Activated CD8-positive, alpha-beta memory T cell treated with anti-CD3 and anti-CD28 coated beads, Interleukin-2, amount 10 ng/mL, durations not matched to agents 7 days and 5 days (primary cell): ENCODE measurements at places on chromosomes 12 and 14. TPM values are rescaled to one million over a fixed set of nuclear protein-coding genes. Genes with fewer than 3 reads are reported as not detected.

The KRT83 gene
- not detected for total RNA-seq

The MAP1LC3B2 gene
- total RNA-seq: 0.54 TPM

The SELPLG gene
- total RNA-seq: 148 TPM

The PGF gene
- total RNA-seq: 0.29 TPM

The IFNG-AS1 gene
- not detected for total RNA-seq

The APOF gene
- total RNA-seq: not detected

The STYK1 gene
- total RNA-seq: 16.1 TPM

DNA sequence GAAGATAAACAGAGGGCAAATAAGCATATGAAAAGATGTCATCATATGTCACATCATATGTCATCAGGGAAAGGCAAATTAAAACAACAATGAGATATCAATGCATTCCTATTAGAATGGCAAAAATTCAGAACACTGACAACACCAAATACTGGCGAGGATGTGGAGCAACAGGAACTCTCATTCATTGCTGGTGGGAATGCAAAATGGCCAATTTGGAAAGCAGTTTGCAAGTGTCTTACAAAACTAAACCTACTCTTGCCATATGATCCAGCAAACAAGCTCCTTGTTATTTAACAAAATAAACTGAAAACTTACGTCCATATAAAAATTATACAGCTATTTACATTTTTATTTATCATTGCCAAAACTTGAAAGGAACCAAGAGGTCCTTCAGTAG lies 32.7 kb downstream of the CPM start:
- no peaks in the 10 kb centered on the region for H3K36me3 ChIP-seq
- no peak overlapping the region for H3K27ac ChIP-seq
- H3K4me1 ChIP-seq: peaks cover 3% of the 10 kb centered on the region
- H3K4me3 ChIP-seq: no peak overlapping the region
- peaks cover 42% of the 10 kb centered on the region for H3K27me3 ChIP-seq
- DNase-seq: no peak

DNA sequence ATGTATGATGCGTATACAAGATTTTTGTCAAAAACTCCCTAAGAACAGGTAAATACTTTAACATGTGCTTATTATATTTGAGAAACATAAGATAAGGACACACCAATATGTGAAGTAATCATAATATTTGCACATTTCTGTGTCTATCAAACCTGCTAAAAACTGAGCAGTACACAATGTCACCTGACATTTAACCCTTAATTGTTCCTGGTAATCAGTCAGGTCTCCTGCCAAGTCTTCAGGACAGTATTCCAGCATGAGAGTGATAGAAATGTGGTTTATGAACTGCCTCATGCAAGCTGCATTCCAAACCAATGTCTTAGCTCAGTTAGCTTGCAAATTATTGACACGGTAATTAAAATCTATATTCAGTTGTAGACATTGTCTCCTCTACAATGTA lies 4.2 kb downstream of the SOX5 start:
- no peaks in the 10 kb centered on the region for H3K4me1 ChIP-seq
- no peaks in the 10 kb centered on the region for H3K36me3 ChIP-seq
- H3K27ac ChIP-seq: no peak overlapping the region
- H3K27me3 ChIP-seq: no peaks in the 10 kb centered on the region
- H3K4me3 ChIP-seq: no peak overlapping the region

- H3K36me3 ChIP-seq: peaks cover 58% of the 10 kb centered on the region
- H3K4me1 ChIP-seq: no peaks in the 10 kb centered on the region
- H3K27ac ChIP-seq: no peak overlapping the region
- no peaks in the 10 kb centered on the region for H3K27me3 ChIP-seq
Measured at GRCh38 chr14:95432144-95433093, 84.0 kb downstream of the SYNE3 start.

GRCh38 chr12:8123124-8123912 lies at the start of gene CLEC4A:
Gene CLEC4A, plus strand, starts transcription at chr12:8123617. Its CDS starts 262 bp downstream, at chr12:8123879.
- no peak within 1 kb of the TSS for H3K4me3 ChIP-seq
- H3K27me3 ChIP-seq: no peaks in the 10 kb centered on the region
- H3K4me1 ChIP-seq: peaks cover 6% of the 10 kb centered on the region
- H3K36me3 ChIP-seq: no peaks in the 10 kb centered on the region
- no peak for DNase-seq

GRCh38 chr14:103078420-103078749 lies 5.6 kb upstream of the LBHD2 start:
- H3K27ac ChIP-seq: no peak overlapping the region
- H3K4me3 ChIP-seq: no peak overlapping the region
- DNase-seq: peak; percentile 83
- no peaks in the 10 kb centered on the region for H3K36me3 ChIP-seq
- H3K27me3 ChIP-seq: peaks cover 5% of the 10 kb centered on the region

DNA sequence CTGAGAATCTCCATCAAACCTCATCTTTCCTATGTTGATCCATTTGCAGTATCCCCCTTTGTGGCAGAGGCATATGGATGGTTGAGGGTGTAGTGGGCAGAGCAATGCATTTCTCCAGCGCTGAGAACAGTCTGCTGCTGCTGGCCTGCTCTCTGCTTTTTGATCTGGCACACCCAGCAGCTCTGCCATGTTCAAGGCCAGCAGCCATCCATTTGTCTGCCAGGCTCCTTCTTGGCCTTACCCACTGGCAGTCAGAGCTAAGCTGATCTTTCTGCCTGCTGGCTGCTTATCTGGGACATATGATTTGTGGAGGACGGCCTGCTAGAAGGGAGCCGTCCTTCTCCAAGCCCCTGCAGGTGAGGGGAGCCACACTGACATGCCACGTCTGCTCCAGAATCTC lies 17.0 kb downstream of the NPC2 start:
- no peak overlapping the region for H3K4me3 ChIP-seq
- peaks cover 1% of the 10 kb centered on the region for H3K36me3 ChIP-seq
- no peak for DNase-seq
- no peaks in the 10 kb centered on the region for H3K4me1 ChIP-seq

DNA sequence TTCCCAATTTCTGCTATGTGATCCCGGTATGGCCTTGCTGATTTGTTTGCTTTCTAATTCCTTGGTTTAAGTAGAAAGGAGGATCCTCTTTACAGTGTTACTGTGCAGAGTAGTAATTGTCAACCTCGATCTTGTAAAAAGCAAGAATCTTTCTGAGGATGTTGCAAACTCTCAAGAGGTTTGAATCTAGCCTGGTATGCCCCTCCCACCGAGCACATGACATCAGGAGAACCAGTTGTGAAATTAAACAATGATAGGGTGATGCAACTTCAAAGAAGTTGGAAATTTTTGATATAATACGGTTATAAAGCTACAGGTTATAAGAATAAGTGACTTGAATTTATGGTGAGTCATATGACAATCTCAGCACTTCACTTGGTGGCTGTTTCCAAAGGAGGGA lies 35.0 kb upstream of the FUT8 start:
- no peaks in the 10 kb centered on the region for H3K27me3 ChIP-seq
- peaks cover 17% of the 10 kb centered on the region for H3K4me1 ChIP-seq
- H3K27ac ChIP-seq: no peak overlapping the region
- DNase-seq: no peak
- no peak overlapping the region for H3K4me3 ChIP-seq
- peaks cover 70% of the 10 kb centered on the region for H3K36me3 ChIP-seq

DNA sequence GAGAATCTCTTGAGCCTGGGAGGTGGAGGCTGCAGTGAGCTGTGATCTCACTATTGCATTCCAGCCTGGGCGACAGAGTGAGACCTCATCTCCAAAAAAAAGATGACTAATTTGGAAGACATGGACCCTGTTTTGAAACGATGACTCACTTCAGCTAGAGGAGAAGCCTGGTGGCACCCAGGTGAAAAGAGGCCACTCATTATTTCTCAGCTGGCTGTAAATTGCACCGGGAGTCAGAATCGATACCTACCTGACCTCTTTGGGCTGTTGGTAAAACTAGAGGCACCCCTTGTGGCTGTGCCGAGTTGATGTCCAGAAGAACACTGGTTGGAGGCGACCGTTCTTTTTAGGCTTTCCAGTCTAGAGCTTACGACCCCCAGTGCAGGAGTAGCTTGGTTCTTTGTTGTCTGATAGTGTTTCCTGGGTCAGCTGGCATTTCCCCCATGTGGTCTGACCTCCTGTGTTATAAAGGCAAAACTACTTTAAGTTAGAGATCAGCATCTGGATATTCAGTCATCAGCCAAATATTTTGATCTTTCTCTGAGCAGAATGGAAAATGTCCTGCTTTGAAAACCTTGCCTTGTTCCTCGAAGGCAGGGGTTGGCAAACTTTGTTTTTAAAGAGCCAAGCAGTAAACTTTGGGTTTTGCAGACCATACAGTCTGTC lies 93.2 kb downstream of the CHST11 start:
- no peak overlapping the region for H3K4me3 ChIP-seq
- no peaks in the 10 kb centered on the region for H3K27me3 ChIP-seq
- H3K4me1 ChIP-seq: peaks cover 51% of the 10 kb centered on the region
- peaks cover 67% of the 10 kb centered on the region for H3K36me3 ChIP-seq
- DNase-seq: no peak

DNA sequence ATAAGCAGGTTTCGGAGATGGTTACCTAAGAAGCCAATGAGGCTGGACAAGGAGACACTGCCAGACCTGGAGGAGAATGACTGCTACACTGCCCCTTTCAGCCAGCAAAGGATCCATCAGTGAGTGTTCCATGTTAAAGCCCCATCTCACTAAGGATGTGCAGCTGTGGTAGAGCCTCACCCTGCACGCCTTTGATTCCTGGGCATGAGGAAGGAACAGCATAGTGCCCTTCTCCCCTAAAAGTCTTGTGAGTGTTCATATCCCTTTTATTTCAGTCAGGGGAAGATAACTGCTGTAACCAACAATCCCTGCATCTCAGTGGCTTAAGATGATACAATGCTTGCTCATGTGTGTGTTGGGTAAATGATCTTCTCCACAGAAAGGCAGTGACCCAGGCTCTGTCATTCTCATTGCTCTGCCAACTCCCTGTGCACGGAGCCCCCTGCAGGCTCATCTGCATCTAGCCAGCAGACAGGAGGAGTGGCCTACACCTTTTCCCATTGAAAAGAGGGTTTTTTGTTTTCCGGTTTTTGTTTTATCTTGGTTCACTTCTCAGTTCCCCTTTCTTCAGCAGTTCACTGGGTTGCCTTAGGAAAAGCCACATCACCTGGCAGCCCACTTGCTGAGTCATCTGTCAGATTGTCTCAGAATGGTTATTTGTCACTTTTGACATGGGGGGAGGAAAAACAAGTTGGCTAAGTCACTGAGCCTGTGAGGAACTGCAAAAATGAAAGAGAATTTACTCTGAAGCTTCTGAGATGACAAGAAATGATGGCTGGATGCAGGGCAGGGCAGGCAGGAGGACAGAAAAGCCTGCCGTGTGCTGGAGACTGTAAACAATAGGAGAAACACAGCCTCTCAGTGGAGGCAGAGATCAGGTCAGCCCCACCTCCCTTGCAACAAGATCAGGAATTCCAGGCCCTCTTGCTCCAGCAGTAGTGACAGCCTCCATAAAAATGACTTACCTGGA lies 193.3 kb downstream of the ANO4 start:
- H3K27ac ChIP-seq: no peak overlapping the region
- H3K4me3 ChIP-seq: no peak overlapping the region
- peaks cover 3% of the 10 kb centered on the region for H3K4me1 ChIP-seq
- H3K36me3 ChIP-seq: no peaks in the 10 kb centered on the region
- no peaks in the 10 kb centered on the region for H3K27me3 ChIP-seq

DNA sequence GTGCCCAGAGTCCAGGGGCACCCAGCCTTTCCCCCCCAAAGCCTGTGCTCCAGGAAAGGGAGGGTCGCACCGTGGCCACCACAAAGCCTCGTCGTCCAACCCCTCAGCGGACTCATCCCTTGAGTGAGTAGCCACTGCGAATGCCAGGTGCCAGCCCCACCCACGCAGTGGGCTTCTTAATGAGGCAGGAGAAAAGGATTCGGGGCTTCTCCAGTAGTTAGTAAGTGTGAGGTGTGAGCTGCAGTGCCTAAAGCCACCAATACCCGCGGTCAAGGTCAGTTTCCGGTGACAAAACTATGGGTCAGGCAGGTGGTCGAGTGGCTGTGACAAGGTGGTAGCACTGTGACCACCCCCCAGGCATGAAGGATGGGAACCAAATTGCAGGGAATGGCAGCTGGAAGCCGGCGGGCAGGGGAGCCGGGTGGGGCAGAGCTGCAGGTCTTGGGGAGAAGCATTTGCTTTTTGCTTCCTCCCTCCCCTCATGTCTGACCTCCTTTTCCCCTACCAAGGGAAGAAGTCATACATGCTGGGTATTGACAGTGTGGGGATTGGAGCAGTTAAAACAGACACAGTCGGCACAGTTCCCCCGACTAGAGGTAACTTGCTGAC lies 8.0 kb downstream of the RAN start:
- no peaks in the 10 kb centered on the region for H3K27me3 ChIP-seq
- DNase-seq: no peak
- H3K27ac ChIP-seq: peak overlapping the region; percentile 68
- peak overlapping the region; percentile 67 for H3K4me3 ChIP-seq

DNA sequence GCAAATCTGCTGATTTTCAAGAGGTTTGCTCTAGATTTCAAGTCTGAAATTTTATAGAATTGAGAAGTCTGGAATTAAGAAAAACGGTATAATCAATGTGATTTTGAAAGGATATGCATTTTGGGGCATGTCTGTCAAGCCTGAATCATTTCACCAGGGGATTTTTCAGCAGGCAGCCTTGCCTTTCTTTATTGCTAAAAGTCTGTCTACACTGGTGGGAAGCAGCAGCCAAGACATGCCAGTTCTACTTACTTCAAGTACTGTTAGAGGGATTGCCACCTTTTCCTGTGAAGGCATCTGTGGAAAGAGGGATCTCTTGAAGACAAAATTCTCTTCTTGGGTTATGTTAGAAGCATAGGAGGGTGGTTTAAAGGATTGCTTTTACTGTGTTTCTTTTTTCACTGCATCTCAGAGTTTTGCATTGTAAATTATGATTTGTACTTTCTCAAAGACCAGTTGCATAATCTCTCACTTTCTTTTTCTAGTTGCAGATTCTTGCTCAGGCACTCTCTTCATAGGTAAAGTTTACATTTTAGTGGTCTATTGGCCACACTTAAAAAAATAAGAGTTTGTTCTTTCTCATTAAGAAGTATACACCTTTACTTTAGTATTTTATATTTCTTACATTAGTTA lies 837.0 kb downstream of the GALC start:
- DNase-seq: no peak
- no peak overlapping the region for H3K4me3 ChIP-seq

DNA sequence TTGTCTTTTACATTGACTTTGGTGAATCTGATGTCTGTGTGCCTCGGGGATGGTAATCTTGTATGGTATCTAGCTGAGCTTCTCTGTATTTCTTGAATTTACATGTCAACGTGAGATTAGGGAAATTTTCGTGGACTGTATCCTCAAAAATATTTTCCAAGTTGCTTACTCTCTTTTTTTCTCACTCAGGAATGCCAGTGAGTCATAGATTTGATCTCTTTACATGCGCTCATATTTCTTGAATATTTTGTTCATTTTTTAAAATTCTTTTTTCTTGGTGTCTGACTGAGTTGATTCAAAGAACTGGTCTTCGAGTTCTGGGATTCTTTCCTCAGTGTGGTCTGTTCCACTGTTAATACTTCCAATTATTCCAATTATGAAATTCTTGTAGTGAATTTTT lies 207.7 kb downstream of the RAD51B start:
- no peak overlapping the region for H3K4me3 ChIP-seq
- H3K4me1 ChIP-seq: no peaks in the 10 kb centered on the region
- H3K27ac ChIP-seq: no peak overlapping the region
- H3K36me3 ChIP-seq: peaks cover 14% of the 10 kb centered on the region

DNA sequence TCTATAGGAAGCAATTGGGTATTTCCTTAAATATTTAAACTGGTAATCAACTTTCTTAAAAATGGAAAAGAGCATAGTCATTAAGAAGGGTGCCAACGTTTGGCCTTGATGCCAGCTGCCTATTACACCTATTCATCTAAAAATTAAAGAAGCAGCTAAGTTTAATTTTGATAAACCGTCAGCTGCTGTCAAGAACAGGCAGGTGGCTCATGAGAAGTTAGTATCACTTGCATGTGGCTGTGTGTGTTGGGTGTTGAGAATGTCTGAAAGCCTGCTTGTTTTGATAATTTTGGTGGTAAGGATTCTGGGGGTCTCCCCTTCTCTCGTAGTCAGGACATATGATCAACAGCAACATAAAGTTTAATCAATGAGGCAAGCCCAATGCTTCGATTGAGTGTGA lies 6.5 kb downstream of the GLRX5 start:
- H3K4me1 ChIP-seq: peaks cover 31% of the 10 kb centered on the region
- H3K4me3 ChIP-seq: no peak overlapping the region
- no peak for DNase-seq
- H3K36me3 ChIP-seq: peaks cover 3% of the 10 kb centered on the region
